DND-41 (cell line): ENCODE measurements at places on chromosomes 3 and 15.

- no peak for DNase-seq
These were observed 2.3 kb downstream of the EIF2AK4 start for GRCh38 chr15:39936187-39936586.

DNA sequence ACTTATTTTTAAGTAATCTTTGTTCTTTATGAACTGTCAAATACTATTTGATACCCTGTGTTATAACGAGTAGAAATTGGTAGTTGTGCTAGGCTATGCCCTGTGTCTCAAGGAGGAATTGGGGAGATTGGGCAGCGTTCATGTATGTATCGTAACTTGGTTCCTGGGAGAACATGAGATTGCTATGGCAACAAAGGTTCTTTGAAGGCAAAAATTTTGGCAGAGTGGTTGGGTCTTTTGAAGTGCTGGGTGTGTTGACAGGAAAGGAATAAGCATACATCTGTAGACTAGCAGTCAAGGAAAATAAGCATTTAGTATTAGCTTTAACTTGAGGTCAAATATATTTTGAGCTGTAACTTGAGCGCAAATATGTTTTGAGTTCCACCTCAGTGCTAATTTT is 45.3 kb downstream of the TCF12 start:
- DNase-seq: peak; percentile 48

- DNase-seq: no peak
These were observed 1.6 kb upstream of the PLOD2 start for GRCh38 chr3:146162561-146162960.

- no peak for DNase-seq
These were observed 12.2 kb upstream of the RASGRP1 start for GRCh38 chr15:38576837-38577236.

GRCh38 chr15:66722757-66723540 is 20.9 kb downstream of the SMAD6 start:
- DNase-seq: peak; percentile 50

GRCh38 chr15:65595960-65596359 is 15.0 kb downstream of the INTS14 start:
- no peak for DNase-seq

- no peak for DNase-seq
These were observed 259.8 kb upstream of the WNT5A start for GRCh38 chr3:55746808-55747413.

GRCh38 chr15:51105430-51106016 is 10.8 kb upstream of the TNFAIP8L3 start:
- no peak for DNase-seq

DNA sequence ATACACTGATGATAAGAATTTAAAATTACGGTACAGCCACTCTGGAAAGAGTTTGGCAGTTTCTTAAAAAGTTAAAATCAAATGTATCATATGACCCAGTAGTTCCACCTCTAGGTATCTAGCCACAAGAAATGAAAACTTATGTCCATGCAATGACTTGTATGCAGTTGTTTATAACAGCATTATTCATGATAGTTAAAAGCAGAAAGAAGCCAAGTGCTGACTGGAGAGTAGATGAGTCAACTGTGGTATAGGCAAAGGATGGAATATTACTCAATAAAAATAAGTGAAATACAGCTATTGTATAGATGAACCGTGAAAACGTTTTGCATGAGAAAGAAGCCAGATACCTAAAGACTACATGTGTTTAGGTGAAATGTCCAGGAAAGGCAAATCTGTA is 14.8 kb downstream of the GPR87 start:
- DNase-seq: no peak

GRCh38 chr3:111715911-111716523 is 120.9 kb upstream of the ZBED2 start:
- peak; percentile 34 for DNase-seq

GRCh38 chr3:80040067-80040466 is 272.3 kb upstream of the ROBO1 start:
- DNase-seq: no peak

DNA sequence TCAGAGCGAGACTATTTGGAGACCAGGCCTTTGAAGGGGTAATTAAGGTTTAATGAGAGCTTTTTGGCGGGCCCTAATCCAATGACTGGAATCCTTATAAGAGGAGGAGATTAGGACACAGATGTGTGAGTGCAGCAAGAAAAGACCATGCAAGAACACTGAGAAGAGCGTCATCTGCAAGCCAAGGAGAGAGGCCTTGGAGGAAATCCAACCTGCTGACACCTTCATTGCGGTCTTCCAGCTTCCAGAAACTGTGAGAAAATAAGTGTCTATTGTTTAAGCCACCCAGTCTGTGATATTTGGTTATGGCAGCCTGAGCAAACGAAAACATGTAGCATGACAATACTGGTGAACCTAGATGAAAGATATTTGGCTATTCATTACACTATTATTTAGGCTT is 23.0 kb upstream of the MUSTN1 start:
- DNase-seq: no peak

DNA sequence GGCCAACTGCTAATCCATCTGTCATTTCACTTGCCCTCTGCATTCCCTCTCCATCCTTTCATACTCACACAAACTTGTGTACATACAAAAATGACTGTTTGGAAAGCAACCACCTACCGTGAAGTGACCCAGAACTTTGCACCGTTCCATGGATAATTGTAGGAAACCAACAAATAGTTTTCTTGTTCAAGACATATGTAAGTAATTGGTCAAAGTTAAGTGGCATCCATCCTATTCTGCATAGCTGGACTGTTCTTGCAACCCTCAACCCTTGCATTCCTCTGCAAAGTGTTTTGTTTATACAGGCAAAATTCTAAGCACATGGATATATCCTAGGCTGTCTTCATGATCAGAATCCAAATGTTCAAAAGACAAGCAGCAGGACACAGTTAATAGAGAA is 592.5 kb downstream of the MECOM start:
- no peak for DNase-seq

DNA sequence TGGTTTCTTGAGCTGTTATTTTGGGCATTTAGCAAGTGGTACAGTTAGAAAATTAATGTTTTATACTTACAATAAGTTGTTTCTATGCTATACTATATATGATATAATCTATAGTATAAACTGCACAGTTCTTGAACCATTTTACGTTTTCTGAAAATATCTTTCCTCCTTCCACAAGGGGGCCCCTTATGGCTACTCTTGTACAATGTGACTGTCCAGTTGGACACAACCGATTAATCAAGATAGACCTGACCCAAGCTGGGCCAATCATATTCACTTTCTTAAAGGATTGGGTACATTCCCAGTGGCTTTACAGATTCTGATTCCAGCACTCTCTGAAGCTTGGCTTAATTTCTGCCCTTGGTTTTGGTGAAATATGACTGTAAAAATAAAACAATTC is 953.4 kb downstream of the AGBL1 start:
- no peak for DNase-seq

DNA sequence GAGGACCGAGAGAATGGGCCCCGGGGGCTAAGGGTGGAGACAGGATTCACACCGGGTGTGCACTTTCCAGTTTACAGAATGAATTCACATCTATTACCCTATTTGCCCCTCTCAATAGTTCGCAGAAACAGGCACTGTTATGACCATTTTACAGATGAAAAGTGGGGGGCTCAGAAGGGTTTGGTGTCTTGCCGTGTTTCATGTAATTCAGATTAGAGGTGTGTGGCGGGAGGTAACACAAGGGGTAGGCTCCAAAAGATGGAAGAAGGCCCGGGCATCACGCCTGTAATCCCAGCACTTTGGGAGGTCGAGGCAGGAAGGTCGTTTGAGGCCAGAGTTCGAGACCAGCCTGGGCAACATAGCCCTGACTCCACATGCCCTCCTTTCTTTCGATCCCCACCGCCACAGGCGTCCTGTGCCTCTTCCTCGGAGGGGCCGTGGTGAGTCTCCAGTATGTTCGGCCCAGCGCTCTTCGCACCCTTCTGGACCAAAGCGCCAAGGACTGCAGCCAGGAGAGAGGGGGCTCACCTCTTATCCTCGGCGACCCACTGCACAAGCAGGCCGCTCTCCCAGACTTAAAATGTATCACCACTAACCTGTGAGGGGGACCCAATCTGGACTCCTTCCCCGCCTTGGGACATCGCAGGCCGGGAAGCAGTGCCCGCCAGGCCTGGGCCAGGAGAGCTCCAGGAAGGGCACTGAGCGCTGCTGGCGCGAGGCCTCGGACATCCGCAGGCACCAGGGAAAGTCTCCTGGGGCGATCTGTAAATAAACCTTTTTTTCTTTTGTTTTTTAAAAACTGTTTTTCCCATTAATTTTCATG is 3.4 kb downstream of the DUOXA2 start:
- DNase-seq: no peak

GRCh38 chr3:158768881-158769543 is 32.8 kb upstream of the MFSD1 start:
- DNase-seq: no peak

- no peak for DNase-seq
These were observed 16.1 kb downstream of the KLF15 start for GRCh38 chr3:126340943-126341754.

DNA sequence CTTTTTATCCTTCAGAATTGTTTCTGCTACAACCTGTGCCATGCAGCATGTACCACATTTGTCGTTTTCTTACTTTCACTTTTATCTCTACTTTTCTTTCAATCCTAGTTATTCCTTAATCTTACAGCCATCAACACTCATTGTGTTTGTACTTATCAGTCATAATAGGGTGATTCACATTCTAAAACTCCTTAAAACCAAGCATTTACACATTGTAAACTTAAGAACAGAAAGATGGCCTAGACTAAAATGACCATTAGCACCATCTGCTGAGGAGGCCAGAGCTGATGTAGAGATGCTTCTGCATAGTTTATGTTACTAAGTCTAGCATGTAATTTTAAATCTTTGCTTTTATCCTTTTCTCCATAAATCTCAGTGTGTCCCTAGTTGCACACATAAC is 25.5 kb downstream of the EIF2AK4 start:
- no peak for DNase-seq

DNA sequence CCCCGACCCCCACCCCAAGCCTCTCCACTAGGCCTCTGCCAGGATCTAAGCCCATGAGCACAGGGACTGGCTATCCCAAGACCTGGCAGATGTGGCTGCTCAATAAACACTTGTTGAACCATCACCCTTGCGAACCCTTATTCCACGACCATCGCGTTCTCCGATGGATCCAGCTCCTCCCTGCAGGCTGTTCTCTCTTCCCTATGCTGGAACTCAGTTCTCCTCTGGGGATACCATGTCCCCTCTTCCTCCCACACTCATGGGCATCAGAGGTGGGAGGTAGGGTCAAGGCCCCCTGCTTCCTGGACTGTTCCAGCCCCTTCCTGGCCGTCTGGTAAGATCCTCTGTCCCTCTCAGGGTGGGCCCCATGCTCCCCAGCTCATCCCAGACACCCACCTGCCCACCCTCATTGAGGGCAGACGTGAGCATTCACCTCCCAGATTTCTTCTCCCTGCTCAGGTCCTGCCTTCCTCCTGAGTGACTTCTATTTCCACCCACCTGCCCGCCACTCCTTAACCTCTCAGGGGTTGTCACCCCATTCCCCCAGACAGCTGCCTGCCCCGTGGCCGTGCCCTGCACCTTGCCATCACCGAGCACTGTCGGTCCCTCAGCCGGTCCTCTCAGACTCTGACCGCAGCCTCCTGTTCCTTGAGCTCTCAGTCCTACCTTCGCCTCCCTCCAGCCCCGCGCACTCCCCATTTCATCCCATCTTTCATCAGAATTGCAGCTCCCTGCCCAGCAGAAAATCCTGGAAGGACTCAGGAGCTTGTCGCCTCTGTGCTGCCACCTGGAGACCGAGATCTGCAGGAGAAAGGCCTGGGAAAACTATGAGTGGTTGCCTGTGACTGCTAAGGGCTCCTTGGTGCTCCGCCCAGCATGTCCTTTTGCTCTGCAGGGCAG is 42.0 kb downstream of the PML start:
- DNase-seq: peak; percentile 15

GRCh38 chr3:119642746-119643473 is 17.5 kb downstream of the POPDC2 start:
- DNase-seq: no peak

DNA sequence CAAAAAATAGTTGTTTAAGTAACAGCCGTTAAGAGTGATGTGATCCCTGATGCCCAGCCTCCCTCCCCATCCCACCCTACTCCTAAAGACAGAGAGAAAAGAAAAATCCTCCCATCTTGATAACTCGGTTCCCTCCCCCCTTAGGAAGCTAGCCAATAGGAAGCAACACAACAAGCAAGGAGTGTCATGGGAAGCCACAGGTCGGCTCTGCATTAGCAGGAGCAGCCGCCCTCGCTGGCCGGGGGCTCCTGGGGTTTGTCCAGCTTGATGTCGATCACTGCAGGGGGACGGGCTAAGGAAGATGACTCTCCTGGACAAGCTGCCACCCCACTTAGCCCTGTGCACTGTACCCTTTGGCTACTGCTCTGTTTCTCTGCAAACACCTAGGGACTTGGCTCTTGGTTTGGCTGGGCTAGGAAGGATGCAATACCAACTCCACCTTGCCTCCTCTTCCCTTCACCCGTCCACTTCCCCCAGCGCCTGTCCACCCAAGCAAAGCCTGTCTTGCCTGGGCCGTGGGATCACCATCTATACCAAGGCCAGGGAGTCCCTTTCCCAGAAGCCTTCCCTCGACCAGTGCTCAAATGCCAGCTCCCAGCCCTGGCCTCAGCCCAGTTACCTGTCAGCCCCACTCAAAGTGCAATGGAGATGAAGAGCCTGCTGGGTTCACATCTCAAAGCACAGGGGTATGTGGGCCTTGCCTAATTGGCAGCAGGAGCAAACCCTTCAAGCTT is 23.1 kb downstream of the SRPRB start:
- no peak for DNase-seq

DNA sequence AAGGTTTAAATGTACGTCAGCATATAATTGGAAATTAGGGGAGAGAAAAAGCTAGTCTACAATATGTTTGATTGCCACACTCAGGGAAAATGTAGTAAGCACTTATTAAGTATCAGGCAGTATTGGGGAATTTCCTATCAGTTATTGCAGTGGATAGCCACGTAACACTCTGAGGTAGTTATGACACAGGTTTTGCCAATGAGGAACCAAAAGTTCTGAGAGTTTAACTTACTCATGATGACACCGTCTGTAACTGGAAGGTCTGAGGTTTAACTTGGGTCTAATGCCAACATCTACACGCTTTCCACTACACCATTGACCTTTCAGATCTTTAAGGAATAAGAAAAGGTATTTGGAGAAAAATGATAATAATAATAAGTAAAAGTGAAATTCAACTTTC is 89.5 kb downstream of the ZMAT3 start:
- no peak for DNase-seq

DNA sequence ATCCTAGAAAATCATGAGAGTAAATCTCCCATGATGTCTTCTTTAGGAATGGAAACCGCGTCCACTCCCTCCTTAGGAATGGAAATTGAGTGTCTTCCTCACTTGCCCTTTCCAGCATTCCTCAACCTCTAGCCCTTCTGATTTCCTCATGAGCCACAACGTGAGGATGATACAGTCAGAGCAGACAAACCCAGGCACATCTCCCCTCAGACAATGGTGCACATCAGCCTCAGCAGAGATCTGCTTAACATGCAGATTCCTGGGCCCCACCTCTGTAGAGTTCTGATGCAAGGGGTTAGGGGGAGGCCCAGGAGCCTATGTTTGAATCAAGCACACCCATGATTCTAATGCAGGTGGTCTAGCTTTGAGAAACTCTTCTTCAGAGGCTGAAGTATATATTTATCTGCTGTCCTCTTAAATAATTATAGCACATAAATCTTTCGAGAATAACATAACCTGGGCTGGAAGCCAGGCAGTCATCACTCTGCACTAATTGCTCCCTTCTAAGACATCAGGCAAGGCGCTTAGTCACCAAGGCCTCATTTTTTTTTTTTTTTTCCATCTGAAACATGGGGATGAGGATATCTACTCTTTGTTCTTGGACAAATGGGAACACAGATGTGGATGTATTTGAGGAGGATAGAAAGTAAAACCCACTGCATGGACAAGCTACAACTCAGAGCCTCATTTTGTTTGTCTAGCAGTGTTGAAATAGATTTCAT is 81.7 kb downstream of the PRICKLE2 start:
- DNase-seq: no peak

- no peak for DNase-seq
These were observed 474.1 kb downstream of the FOXP1 start for GRCh38 chr3:71109241-71109976.
